ENCODE measurements at places on chromosomes 16 and 17.

- no peak for DNase-seq
These were observed 14.7 kb downstream of the HOXB4 start for GRCh38 chr17:48563385-48563838.

DNA sequence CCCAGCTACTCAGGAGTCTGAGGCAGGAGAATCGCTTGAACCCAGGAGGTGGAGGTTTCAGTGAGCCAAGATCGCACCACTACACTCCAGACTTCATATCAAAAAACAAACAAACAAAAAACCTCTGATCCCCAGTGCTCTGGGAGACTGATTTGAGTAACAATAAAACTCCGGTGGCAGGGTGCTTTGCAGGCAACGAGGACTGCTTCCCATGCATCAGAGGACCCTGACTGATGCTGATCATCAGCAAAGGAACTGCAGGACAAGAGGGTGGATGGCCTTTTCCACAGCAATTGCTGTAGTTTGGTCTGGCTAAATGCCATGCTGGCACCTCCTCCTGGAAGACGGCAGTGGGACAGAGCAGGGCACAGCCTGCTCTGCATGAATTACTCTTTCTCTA lies 6.4 kb upstream of the SLC39A11 start:
- DNase-seq = no peak

GRCh38 chr17:70677783-70678647 lies 508.7 kb downstream of the KCNJ2 start:
- DNase-seq = no peak

GRCh38 chr16:48383009-48383876 lies 2.0 kb downstream of the SIAH1 start:
- no peak for DNase-seq

- peak; percentile 46 for DNase-seq
These were observed 26.2 kb upstream of the CCL1 start for GRCh38 chr17:34389126-34389750.

DNA sequence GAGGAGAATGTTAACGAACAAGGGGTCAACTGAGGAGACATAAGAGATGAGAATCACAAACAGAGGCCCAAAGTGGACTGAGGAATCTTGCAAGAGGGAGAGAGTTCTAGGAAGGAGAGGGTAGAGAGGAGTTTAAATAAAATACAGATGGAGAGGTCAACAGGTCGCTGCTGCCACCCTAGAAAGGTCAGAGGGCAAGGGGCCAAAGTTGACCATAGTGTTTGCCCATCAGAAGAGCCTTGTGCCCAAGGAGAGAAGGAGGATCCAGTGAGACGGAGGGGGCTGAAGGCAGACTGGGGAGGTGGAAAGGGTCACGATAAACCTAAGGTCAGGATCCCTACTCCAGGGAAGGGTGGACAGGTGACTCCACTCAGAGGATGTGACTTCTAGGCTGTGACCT lies 6.9 kb upstream of the ITGA3 start:
- DNase-seq = no peak

GRCh38 chr17:50817838-50818237 lies 17.5 kb upstream of the WFIKKN2 start:
- no peak for DNase-seq

GRCh38 chr16:84175350-84176081 lies 11.3 kb downstream of the TAF1C start:
- DNase-seq = peak; percentile 79

DNA sequence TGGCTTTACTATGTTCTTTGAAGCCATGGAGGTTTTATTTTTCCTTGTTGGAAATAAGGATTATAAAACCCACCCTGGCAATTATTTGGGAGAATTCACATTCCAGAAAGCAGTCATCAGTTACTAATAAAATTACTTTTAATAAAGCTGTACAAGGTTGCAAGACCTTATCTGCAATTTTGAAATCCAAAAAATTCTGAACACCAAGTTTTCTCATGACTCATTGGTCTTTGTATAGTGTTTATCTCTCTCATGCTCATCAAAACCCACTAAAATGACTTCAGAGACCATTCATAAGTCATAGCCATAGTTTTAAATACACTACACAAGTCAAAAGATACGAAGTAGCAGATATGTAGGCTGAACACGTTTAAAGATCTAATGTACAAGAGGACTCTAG lies 6.0 kb upstream of the KRT38 start:
- DNase-seq = no peak

- no peak for DNase-seq
These were observed 1.1 kb downstream of the EPOP start for GRCh38 chr17:38673707-38674013.

GRCh38 chr17:76556765-76557367 lies 17.0 kb downstream of the PRCD start:
- no peak for DNase-seq

DNA sequence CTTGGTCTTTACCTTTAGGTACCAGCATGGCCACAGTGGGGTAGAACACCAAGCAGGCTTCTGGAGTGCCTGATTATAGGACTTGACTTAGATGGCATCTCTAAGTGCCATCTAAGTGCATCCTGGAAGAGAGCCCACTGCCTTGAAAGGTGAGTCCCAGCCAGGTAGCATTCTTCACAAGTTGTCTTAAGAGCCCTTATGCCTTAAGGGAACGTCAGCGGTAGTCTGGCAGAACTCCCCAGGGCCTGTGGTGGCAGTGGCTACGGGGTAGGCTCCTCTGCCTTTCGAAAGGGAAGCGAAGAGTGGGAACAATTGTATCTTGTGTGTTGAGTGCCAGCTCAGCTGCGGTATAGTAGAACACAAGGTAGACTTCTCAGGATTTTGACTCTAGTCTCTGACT lies 549.0 kb downstream of the HS3ST4 start:
- no peak for DNase-seq

DNA sequence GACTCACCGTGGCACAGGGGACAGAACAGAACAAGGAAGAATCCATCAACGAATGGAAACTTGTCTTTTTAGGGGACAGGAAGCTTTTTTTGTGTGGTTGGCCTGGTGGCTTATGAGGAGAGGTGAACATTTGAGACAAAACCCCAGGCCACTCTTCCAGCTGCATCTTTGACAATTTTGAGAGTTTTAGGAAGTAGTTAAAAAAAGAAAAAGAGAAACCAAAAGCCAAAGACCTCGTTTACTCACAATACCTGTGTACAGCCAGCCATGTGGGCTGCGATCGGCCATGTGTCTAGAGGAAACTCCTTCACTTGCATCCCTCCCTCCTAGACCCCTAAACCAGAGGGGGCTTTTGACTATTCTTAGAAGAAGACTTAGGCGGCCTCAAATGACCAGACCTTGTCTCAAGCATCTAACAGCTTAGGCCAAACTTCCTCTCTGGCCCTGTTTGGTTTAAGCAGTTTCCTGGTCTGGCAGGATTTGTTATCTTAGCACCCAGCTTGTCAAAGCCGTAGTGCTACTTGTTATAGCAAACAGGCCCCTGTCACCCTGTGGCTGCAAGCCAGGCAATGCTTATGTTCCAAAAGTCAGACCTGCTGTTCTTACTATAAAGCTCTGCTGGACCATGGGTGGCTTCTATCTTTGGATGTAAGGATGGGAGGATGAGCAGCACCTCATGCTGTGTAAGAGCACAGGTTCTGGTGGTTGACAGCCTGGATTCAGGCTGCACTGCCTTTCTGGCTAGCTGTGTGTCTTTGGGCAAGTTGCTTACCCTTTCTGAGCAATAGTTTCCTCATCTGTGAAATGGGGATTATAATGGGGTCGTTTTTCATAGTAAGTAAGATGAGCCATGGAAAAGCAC lies 17.7 kb downstream of the KSR1 start:
- peak; percentile 81 for DNase-seq

GRCh38 chr16:35252356-35252936 lies 1793.0 kb downstream of the TP53TG3F start:
- no peak for DNase-seq

Measured in activated CD8-positive, alpha-beta memory T cell treated with anti-CD3 and anti-CD28 coated beads, Interleukin-2, amount 50 U/mL, for 48 hours (primary cell).